ENCODE measurements at places on chromosomes 5 and 9.

DNA sequence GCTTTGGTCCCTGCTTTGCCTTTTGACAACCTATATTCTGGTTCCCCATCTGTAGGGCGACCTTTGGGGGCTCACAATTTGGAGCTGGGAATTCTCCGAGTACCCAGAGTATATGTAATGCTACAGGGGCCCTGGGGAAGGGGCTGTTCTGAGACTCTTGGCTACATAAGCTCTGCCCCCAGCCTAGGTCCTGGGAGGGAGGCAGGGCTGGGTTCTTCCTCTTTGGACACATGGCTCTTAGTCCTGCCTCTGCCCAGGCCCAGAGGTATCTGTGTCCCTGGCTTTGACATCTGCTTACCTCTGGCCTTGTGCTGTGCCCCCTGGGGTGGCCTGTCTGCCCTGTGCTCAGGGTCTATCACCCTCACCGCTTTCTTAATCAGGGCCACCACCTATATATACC lies 181.6 kb downstream of the CACNA1B start:
- no peak for DNase-seq

GRCh38 chr5:84231433-84231832 lies 153.2 kb downstream of the EDIL3 start:
- DNase-seq: no peak

- DNase-seq: no peak
These were observed 380.1 kb upstream of the PRR16 start for GRCh38 chr5:120083851-120084542.

DNA sequence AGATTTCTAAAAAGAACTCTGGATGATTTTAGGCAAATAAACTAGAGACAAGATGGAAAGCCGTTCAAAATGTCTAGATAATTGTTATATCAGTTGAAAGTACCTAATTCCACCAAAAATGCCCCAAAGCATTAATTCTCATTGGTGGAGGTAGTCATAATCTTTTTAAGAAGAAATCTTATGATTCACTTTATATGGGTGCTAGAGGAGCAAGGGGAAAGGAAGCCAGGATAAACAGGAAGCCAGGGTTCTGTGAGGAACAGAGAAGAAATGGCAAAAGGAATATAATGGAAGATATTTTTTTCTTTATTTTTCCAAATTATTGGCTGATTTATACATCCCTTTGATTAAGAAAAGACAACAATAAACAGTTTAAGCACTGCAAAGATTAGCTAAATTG lies 7.8 kb downstream of the YIPF5 start:
- DNase-seq: no peak

DNA sequence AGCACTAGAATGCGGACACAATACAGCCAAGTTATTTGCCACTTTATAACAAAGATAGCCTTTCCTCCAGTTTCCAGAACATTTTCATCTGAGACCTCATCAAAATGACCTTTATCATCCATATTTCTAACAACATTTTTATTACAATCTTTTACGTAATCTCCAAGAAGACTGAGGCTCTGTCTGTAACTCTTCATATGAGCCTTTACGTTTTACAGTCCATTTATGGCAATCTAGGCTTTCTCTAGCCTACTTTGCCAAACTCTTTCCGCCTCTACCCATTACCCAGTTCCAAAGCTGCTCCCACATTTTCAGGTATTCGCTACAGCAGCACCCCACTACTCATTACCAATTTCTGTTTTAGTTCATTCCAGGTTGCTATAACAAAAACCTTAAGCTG lies 8.2 kb upstream of the SEMA5A start:
- DNase-seq: no peak

GRCh38 chr5:87242242-87242641 lies 25.4 kb upstream of the RASA1 start:
- no peak for DNase-seq

GRCh38 chr5:77437194-77437593 lies 54.9 kb downstream of the WDR41 start:
- no peak for DNase-seq

DNA sequence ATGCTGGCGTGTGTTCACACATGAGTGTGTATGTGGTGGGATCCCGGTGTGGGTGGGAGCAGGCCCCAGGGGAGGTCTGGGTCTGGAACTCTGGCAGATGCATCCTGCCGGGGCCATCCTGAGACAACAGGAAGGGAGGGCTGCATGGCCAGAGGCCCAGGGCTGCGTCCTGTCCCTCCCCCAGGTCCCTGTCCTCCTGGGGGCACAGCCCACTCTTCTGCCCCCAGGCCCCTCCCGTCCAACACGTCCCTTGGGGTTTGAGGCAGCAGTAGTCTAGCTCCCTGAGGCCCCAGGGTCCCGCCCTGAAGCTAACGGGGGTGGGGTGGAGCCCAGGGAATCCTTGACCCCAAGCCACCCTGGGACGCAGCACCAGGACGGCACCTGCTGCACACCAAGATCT lies 16.6 kb downstream of the FLT4 start:
- DNase-seq: no peak

- no peak for DNase-seq
These were observed 75.4 kb downstream of the SLF1 start for GRCh38 chr5:94693845-94694370.

GRCh38 chr5:162487528-162488525 lies 420.3 kb downstream of the GABRG2 start:
- no peak for DNase-seq

- DNase-seq: no peak
These were observed 66.0 kb upstream of the FCN1 start for GRCh38 chr9:134983506-134984371.

DNA sequence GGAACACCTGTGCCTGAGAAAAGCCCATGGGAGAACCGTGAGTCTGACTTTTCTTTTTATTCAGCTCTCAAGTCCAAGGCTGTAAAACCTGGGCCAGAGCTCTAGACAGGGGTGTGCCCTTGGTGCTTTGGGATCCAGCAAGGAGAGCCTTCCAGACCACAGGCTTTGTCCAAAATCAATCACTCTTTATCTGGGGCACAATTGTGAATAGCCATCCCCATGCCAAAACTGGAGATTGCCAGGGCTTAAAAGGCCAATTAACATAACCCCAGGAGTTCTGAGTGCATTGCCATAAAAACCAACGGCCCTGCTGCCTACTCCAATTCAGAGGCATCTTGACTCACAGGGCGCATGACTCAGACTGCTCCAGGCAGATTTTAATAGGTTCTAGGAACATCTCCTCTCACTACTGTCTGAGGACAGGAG lies 391.8 kb downstream of the ARHGEF28 start:
- no peak for DNase-seq

- DNase-seq: no peak
These were observed 343.1 kb downstream of the OSTF1 start for GRCh38 chr9:75431375-75431774.

- DNase-seq: no peak
These were observed 245.4 kb downstream of the DENND1A start for GRCh38 chr9:123684393-123685149.

DNA sequence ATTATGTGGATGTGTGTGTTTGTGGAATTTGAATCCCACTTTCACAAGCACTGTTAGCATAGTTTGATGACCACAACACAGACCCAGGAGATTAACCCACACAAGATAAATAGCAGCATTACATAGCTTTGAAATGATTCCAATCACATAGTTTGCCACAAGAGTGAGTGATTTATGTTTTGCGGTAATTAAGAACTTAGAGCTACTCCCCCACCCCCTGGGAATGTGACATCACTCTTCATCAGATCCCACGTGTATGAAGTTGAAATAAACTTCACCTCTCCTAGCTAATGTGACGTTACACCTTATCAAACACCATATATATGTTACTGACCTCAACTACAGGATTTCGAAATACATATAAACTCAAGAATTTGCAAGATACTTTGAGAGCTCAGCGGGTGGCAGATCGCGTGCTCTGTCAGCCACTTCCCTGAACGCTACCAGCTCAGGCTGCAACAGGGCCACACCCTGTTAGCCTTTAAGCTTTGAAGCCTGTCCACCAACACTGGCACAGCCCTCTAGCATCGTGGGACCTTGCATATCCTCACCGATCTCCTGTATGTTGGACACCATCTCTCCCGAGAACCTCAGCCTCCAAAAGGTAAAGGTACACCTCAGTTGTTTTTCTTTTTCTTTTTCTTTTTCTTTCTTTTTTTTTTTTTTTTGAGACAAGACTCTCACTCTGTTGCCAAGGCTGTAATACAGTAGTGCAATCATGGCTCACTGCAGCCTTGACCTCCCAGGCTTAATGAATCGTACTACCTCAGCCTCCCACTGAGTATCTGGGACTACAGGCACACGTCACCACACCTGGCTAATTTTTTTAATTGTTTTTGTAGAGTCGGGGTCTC lies 1.7 kb upstream of the AGTPBP1 start:
- DNase-seq: no peak

- DNase-seq: no peak
These were observed 3.3 kb downstream of the STKLD1 start for GRCh38 chr9:133379153-133380086.

DNA sequence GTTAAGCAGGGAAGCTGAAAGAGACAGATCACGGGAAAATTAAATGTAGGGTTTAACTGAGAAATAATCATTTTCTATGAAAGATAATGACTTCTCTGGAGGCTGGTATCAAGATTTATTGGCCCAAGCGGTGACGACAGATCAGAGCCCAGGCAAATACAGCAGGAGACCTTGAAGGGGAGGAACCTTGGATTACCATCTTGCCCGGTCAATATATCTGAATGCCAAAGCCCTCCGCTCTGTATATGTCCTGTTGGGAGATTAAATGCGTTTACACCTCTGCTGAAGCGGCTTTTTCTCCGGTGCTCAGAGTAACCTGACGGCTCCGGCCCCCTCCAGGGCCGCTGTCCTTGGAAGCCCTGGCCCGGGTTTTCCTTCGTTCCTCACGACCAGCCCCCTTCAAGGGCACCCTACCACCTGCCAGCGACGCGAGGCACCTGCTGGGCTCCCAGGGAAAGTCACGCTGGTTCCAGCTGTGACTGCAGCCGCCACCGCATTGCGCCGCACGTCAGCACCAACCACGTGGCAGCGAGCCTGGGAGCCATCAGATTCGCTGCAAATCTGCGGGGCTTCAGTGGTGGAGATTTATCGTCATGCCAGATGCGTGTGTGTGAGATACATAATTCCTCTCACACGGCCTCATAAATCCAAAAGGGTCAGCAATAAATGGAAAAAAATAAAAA lies 4.4 kb upstream of the QSOX2 start:
- DNase-seq: no peak

DNA sequence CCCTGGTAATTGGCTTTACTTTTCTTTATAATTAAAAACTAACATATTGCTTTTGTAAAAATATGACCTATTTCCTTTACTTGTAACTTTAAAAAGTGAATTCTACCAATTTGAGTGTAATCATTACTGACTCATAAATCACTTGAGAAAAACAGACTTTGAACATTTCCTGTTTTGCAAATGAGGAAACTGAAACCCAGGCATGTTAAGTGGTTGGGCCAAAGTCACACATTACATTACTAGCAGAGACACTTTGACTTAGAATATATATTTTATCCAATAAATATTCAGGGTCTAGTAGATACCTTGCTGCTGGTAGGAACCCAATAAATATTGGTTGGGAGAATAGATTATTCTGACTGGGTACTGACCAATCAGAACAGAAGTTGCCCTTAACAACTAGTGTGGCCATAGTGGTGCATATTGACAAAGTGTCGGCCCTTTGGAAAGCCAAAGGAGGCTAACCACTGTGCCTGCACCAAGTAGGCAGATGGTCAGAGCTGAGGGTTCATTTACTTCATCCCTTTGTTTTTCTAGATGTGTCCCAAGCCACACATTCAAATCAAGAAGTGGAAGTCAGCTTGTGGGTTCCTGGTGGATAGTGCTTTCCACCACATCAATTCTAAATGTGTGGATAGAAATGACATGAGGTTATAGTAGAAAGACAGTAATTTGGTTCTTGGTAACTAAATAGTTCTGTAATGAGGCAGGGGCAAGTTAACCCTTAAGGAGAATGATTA lies 365.1 kb upstream of the RIOK2 start:
- DNase-seq: no peak

DNA sequence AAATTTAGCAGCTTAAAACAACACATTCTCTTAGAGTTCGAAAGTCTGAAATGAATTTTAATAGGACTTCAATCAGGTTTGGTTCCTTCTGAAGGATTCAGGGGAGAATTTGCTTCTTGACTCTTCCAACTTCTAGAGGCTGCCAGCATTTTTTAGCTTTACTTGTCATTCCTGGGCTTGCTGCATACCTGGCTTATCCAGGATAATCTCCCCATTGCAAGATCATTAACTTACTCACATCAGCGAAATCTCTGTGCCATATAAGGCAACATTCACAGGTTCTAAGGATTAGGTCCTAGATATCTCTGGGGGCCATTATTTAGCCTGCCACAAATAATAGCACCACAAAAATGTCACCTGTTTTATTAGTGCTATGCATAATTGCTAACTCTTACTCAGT lies 46.2 kb upstream of the PCSK5 start:
- no peak for DNase-seq

GRCh38 chr5:101440173-101440572 lies 537.1 kb upstream of the ST8SIA4 start:
- no peak for DNase-seq

GRCh38 chr5:131814990-131815389 lies 18.2 kb upstream of the FNIP1 start:
- no peak for DNase-seq

GRCh38 chr5:69188811-69189161 lies 597 bp upstream of the CENPH start:
- DNase-seq: no peak

- no peak for DNase-seq
These were observed 62.3 kb downstream of the NRG2 start for GRCh38 chr5:139980765-139981164.

GRCh38 chr5:138275379-138275782 lies 960 bp upstream of the GFRA3 start:
- no peak for DNase-seq

- DNase-seq: no peak
These were observed 382.6 kb downstream of the RASEF start for GRCh38 chr9:82680179-82680935.

DNA sequence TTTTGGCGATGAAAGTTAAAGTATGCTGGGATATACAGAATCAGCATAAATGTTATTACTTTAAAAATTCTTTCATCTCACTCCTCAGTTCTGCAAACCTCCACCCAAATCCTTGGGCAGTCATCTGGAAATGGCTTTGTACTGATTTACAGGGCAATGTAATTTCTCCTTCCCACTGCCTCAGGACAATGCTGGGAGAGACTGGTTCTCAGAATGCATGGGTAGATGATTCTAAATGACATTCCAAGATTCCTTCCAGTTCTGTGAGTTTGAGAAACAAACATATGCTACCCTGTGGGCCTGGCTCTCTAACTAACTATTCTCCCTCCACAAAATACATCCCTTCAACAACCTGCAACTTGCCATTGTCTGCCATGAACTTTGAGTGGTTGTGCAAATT lies 7.5 kb upstream of the PSAT1 start:
- DNase-seq: no peak

GRCh38 chr9:123523845-123524244 lies 167.8 kb downstream of the CRB2 start:
- DNase-seq: no peak

- DNase-seq: no peak
These were observed 711 bp upstream of the POU4F3 start for GRCh38 chr5:146337928-146338327.

GRCh38 chr9:93911136-93911745 lies 43.9 kb downstream of the BARX1 start:
- DNase-seq: no peak

GRCh38 chr5:165029099-165029870 lies 1523.9 kb downstream of the MAT2B start:
- DNase-seq: no peak

Data from activated CD4-positive, alpha-beta T cell treated with anti-CD3 and anti-CD28 coated beads, Interleukin-2, amount 50 U/mL, for 1 hour (primary cell).